ENCODE measurements at places on chromosomes 16 and 17.
A peak's percentile ranks its signal among the peaks of the same experiment; 100 is the strongest.

DNA sequence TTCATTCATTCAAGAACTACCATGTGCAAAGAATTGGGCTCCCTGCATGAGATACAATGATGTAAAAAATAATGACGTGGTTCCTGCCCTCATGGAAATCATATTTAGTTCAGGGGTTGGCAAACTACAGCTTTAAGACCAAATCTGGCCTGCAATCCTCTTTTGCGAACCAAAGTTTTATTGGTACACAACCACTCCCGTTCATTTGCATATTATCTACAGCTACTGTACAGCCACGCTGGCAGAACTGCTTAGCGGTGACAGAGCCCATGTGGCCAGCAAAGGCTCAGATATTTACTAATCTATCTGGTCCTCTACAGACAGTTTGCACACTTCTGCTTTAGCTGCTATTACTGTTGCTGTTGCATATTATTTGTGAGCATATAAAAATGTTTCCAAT, 167.7 kb downstream of the XYLT1 start:
- DNase-seq: no peak

DNA sequence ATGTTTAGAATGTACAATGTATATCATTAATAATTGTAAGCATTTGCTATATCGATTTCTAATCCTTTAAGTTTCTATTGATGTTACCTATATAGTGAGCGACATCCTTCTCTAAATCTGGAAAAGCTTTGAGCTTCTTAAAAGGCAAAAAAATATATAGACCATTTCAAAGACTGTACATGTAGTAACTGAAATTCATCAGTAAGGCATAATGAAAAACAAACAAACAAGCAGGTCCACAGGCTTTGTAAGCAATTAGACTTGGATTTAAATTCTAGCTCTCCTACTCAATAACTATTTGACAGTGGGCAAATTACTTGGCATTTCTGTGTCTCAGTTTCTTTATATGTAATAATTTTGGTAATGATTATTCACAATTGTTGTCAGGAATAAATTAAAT, 51.7 kb upstream of the NACA2 start:
- DNase-seq: no peak

GRCh38 chr17:72422505-72423285, 301.9 kb downstream of the SOX9 start:
- DNase-seq: peak; percentile 41

DNA sequence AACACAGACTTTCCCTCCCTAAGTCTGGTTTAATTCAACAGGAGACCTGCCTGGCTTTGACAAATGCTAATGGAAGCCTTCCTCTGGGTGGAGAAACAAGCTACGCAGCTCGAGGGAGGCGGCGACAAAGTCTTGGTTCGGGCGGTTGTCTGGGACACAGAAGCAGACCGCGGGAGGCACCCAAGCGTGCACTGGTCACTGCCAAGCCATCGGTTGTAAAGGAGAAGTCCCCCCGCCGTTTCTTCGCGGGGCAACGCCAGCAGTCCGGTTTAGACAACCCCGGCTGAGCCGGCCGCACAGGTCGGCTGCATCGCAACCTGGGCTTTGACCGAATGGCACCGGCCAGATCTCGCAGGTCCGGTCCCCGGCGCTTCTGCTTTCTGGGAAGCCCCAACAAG, 586 bp downstream of the GLYR1 start:
- peak; percentile 40 for DNase-seq

- DNase-seq: no peak
Measured at GRCh38 chr16:178668-179015, 1.6 kb upstream of the HBQ1 start.

- DNase-seq: no peak
Measured at GRCh38 chr17:19539040-19539399, 5.4 kb downstream of the SLC47A1 start.

- no peak for DNase-seq
Measured at GRCh38 chr16:57950382-57950781, 20.5 kb downstream of the CNGB1 start.

Data from activated CD4-positive, alpha-beta T cell treated with anti-CD3 and anti-CD28 coated beads, Interleukin-10, Interleukin-2, amounts not matched to agents 100 ng/mL and 50 ng/mL, durations not matched to agents 16 hours and 8 hours (primary cell).